ENCODE measurements at places on chromosomes 7 and 10. TPM values are rescaled to one million over a fixed set of nuclear protein-coding genes. Genes with fewer than 3 reads are reported as not detected.

GRCh38 chr7:128939861-128940410 is 2.2 kb downstream of the IRF5 start:
- DNase-seq = no peak

GRCh38 chr7:84256571-84256971 is 62.0 kb upstream of the SEMA3A start:
- DNase-seq = no peak

Gene RARRES2
- 212 TPM for polyA plus RNA-seq

Gene SFTPA1
- polyA plus RNA-seq = 3,653 TPM

Measured in lung (tissue), 17 donors.